ENCODE measurements at places on chromosomes 1 and 21. TPM values are rescaled to one million over a fixed set of nuclear protein-coding genes. Genes with fewer than 3 reads are reported as not detected.

NID1 gene
- total RNA-seq, result not detected

SPATA6 gene
- total RNA-seq, result 6.7 TPM

RASSF5 gene
- total RNA-seq, result 146 TPM

OR2T4 gene
- total RNA-seq, result not detected

DNAJC11 gene
- 57.2 TPM for total RNA-seq

FAM110D gene
- not detected for total RNA-seq

TEDDM1 gene
- total RNA-seq, result not detected

TMEM82 gene
- total RNA-seq, result not detected

CCDC27 gene
- not detected for total RNA-seq

TADA1 gene
- 12.9 TPM for total RNA-seq

BARHL2 gene
- total RNA-seq, result not detected

DLGAP3 gene
- 2.4 TPM for total RNA-seq

- no peak for DNase-seq
Observed at GRCh38 chr1:89686520-89686919, 53.6 kb downstream of the LRRC8C start.

DNA sequence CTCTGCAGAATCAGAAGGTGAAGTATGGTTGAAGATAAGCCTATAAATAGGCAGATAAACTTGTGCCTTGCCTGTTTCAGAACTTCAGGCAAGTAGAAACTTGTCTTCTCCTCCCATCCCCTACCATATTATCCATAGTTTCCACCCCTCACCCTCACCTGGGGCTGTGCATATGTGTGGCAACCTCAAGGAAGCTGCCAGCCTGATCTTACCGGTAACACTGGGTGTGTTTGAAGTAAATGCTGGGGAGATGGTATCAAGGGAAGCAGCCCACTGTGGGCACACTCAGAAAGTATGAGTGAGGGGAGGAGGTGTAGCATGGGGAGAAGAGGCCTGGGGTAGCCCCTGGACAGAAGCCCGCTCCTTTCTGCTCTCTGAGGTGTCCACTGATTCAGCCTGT, 14.5 kb downstream of the VANGL2 start:
- no peak for DNase-seq

GRCh38 chr1:170445096-170445495, 86.9 kb upstream of the GORAB start:
- DNase-seq, result no peak

DNA sequence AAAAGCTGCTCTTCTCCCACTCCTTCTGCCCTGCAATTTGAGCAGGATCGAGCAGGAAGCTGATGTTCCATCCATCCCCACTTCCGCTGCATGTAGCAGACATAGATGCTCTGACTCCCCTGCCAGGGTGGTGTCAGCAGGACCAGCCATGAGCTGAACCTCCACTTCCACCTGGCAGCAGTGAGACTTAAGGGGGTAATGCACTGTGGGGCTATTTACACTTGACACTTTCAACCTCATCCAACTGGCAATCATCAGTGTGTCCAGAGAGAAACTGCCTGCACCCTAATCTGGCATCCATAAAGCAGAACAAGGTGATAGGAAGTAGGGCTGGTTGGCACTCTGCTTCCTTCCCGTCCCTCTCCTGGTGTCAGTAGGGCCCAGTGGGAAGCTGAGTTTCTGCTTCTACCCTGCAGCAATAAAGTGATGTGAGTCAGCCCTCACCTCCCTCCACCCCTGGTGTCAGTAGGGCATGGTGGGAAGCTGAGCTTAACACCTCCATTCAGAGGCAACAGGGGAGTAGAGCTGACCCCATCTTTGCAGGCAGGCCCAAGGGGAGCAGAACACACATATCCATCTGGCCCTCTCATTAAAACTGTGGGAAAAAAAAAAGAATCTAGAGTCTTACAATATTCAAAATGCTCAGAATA, 272.3 kb downstream of the PTPRU start:
- DNase-seq, result no peak

GRCh38 chr1:167683641-167684502, 37.9 kb upstream of the MPZL1 start:
- no peak for DNase-seq

DNA sequence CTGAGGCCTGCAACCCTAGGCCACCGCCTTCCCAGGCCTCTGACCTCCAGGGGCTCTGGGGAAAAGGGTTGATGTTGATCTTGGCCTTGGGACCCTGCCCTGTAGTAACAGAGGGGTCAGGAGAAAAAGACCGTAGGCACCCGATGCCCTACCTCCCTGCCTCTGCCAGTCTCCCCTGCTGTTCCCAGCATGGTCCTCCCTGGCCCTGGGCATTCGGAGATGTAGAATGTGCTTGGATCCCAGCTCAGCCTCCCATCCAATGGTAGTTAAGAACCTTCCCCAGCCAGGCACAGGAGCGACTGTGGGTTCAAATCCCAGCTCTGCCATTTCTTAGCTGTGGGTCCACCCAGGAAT, 72.0 kb upstream of the TARDBP start:
- no peak for DNase-seq

DNA sequence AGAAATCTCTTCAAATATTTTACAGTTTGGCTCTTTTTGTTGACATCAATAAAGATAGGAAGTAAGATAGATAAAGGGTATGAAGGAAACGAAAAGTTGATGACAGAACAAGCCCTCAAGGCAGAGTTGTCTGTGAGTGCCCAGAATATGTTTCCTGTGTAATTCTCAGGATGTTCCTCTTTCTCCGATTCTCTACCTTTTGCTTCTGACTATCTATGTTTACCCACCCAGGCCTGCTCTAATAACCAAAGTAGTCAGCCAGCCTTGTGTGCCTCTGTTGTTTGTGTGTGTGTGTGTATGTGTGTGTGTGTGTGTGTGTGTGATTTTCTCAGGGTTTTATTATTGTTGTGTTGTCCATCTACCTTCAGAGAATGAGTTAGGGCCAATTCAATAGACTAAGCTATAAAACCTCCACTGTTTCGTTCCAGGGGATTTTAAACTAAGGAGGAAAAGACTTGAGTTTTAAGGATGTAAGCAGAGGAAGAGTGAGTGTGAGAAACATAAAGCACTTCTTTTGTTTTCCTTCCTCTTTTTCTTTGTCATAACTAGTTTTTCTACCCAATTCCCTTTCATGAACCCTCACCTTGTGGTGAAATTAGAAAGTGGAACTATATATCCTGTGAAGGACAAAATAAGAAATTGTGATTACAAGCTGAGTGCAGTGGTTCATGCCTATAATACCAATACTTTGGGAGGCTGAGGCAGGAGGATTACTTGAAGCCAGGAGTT, 627.4 kb upstream of the NR5A2 start:
- DNase-seq, result peak; percentile 74

- DNase-seq, result no peak
Observed at GRCh38 chr1:65772607-65773006, 20.1 kb upstream of the PDE4B start.

- DNase-seq, result no peak
Observed at GRCh38 chr1:30809514-30810263, 52.1 kb upstream of the LAPTM5 start.

DNA sequence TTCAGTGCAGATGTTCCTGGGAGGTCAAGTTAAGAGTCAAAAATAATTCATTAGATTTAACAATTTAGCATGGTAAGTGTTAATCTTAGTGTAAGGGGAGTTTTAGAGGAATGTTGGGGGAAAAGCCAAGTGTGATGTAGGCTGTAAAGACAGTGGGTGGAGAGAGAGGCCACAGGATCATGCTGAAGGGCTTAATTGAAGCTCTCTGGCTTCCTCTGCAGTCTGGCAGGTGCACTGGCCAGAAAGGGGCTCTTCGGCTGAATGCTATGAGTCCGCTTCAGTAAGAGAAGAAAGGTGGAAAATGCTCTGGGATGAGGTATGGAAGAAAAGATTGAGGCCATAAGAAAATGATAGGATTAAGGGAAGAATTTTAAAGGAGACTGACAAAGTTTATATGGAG, 3.0 kb downstream of the BRDT start:
- DNase-seq, result no peak

DNA sequence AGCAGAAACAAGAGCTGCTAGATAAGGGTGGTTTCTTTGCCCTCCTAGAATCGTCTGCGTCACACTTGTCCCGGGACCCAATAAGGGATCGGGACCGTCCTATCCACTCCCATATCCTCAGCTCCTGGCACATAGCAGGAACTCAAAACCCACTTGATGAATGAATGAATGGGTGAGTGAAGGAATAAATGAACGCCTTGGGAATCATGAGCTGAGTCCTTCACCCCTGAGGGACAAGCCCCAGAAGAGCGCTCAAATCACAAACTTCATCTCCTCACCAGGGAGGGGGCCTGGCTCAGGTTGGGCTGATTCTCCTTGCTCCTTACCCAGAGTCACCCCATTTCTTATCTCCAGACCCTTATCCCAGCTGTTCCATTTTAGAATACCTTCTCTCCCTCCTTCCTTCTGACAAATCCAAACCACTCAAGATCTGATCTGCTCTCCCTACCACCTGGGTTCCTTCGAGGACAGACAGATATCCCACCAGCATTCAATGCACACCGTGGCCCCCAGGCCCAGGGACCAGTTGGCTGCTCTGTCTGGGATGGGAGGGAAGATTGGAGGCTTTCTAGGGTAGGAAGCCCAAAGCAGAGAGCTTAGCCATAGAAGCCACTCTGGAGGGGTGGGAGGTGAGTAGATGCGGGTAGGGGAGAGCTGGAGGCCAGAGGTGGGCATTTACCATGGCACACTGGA, 643 bp upstream of the MOB3C start:
- no peak for DNase-seq

- no peak for DNase-seq
Observed at GRCh38 chr1:65793359-65793732, 651 bp downstream of the PDE4B start.

DNA sequence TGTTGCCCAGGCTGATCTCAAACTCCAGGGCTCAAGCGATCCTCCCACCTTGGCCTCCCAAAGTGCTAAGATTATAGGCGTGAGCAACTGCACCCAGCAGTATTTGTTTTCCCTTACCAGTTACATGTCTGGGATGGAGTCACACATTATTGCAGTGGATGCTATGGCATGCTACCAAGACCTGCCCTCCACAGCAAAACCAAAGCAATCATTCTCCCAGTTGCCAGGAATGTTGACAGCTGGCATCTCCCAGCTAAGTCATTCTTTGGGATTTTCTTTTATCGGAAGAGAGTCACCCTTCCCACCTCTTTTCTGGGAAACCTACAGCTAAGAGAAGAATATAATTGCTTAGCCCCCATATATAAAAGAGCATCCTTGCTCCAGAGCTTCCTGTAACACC, 49.4 kb upstream of the RGS7 start:
- no peak for DNase-seq

- no peak for DNase-seq
Observed at GRCh38 chr1:167429612-167430011, 88.7 kb downstream of the CD247 start.

- no peak for DNase-seq
Observed at GRCh38 chr1:59669752-59670312, 144.9 kb upstream of the HOOK1 start.

DNA sequence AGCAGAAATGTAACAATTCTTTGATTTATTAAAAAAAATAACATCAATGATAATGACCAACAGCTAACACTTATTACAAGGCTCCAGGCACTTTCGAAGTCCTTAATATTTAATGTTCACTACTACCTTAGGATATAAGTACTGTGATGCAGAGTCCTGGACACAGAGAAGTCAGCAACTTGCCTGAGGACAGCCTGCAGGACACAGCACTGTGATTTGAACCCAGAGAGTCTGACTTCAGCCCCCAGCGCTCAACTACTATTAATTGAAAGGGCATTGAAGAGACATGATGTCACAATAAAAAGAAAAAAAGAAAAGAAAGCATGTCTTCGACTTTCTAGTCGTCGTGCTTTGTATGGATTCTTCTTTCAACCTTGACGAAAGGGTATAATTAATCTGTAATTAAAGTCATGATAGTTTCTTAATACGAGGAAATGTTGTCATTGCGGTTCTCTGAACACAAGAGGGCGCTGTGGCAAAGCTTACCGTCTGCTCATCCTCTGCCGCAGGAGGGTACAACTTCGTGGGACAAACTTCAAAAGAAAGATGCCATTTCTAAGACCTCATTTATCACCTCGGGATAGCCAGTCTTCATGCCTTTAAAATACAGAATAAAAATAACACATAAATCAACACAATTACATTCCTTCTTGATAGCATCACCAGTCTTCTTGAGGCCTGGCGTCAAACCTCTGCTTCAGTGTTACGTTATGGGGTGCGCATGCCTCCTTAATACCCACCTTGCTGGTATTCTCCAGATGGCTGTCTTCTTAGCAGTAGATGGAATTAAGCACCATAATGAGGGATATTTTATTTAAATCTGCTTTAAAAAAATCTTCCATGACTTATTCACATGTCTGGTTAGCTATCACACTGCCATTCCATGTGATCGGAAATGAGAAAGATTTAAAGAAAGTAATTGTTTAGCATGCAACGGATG, 240.1 kb downstream of the DISC1 start:
- DNase-seq, result peak; percentile 54

GRCh38 chr1:1196431-1197187, 9.8 kb downstream of the TNFRSF18 start:
- DNase-seq, result peak; percentile 15

GRCh38 chr21:41064334-41064791, 103.6 kb upstream of the BACE2 start:
- no peak for DNase-seq

DNA sequence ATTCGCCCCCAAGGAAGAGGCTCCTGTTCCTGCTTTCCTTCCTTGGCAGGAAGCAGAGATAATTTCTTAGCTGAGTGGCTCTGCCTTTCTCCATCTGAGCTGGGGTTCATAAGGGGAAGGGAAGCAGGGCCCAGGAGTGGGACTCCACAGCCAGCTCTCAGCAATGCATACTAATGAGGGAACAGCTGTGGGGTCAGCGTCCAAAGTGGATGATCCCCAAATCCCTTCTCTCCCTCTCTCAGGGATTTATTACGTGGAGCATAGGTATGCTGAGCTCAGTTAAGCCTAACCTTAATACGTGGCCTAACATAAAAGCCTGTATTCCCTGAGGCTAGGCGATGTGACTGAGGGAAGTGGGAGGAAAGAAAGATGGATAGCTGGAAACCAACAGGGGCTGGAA, 87.3 kb upstream of the CTTNBP2NL start:
- DNase-seq, result no peak

GRCh38 chr1:30700528-30701257, 22.7 kb downstream of the MATN1 start:
- no peak for DNase-seq

- no peak for DNase-seq
Observed at GRCh38 chr1:9758559-9759121, 65.1 kb downstream of the CLSTN1 start.

GRCh38 chr1:16724718-16725438, 15.4 kb upstream of the RNU1-4 start:
- no peak for DNase-seq

DNA sequence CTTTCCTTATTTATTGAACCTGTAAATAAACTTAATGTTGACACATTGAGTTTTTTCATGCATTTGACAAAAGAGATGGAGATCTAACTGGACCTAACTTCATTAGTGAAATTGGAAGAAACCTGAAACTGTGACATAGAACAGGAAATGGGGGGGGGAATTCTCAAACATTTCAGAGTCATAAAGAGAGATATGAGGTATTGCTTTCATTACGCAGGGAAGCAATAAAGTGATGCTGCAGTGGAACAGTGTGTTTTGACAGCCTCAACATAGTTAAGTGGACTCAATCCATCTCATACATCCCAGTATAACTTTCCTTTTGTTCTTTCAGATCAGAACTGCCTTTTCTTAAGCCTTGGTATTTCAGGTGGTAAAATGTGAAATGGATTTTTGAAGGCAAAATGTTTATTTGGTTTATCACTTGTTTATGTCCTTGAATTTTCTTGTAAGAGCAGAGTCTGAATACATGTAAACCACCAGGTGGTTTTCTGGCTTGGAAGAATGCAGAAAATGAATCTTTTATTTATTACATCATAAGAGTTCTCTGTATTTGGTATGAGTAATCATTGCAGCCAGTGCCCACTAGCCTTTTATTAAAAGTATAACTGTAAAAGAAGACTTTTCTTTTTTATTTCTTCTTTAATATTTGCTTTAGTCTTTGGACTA, 132.5 kb downstream of the ZNF326 start:
- DNase-seq, result no peak

All from B cell (primary cell).